ENCODE measurements at places on chromosomes 11 and 22. TPM values are rescaled to one million over a fixed set of nuclear protein-coding genes. Genes with fewer than 3 reads are reported as not detected.

GRCh38 chr11:100801225-100801999 is 114.3 kb downstream of the ARHGAP42 start:
- DNase-seq, result no peak

GRCh38 chr11:64384981-64385944 is 26.3 kb downstream of the RPS6KA4 start:
- DNase-seq, result no peak

GRCh38 chr11:119722281-119722794 is 6.7 kb downstream of the NECTIN1 start:
- no peak for DNase-seq

GRCh38 chr22:49770547-49771265 is 57.0 kb downstream of the BRD1 start:
- DNase-seq, result no peak

Gene HMBS
- 2.0 TPM for total RNA-seq
